ENCODE measurements at places on chromosomes 5 and 9.
A peak's percentile ranks its signal among the peaks of the same experiment; 100 is the strongest.

GRCh38 chr5:136891175-136891972 lies 526.0 kb upstream of the TRPC7 start:
- no peak for DNase-seq

GRCh38 chr5:107402434-107403227 lies 268.1 kb downstream of the EFNA5 start:
- DNase-seq = no peak

- no peak for DNase-seq
These were observed 118.3 kb upstream of the BOD1 start for GRCh38 chr5:173734716-173735115.

- no peak for DNase-seq
These were observed 255.5 kb downstream of the TRIM32 start for GRCh38 chr9:116942593-116943061.

DNA sequence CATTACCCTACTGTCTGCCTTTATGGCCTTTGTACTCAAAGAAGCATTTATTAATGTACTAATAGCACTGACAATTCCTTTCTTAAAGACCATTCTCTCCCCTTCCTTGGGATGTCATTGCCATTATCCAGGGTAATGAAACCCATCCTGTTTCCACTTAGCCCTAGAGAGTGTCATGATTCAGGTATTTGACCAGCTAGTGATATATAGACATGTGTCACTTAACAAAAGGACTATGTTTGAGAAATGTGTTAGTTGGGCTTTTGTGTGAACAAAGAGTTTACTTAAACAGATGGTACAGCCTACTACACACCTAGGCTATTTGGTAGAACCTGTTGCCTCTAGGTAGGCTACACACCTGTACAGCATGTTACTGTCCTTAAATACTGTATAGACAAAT lies 2.0 kb downstream of the ATP6V0E1 start:
- peak; percentile 54 for DNase-seq

DNA sequence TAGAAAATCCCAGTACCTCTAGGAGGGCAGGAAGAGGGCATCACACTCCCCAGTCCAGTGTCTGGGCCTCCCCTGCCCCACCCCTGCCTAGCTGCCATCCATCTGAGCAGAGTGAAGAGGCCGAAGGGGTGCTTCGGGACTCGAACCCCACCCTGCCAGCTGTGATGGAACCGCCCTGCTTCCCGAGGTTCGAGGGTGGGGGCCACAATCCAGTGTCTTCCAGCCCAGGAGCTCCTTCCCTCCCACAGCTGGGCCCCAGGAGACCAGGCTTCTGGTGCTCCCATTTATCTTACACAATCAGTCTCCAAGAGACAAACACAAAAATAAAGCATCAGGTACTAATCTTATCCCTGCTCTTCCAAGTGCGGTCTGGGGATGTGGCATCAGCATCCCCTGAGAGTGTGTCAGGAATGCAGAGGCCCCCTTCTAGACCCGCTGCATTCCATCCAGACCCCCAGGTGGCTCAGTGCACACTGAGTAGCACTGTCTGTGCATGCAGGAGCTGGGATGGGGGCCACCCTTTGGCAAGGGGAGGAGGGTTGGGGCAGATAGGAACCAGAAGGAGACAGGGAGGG lies 122.8 kb upstream of the TBC1D2 start:
- DNase-seq = no peak

Data from RKO (cell line).